Bronchus fibroblast of lung (primary cell): ENCODE measurements at places on chromosomes 4 and X. TPM values are rescaled to one million over a fixed set of nuclear protein-coding genes. Genes with fewer than 3 reads are reported as not detected.

Gene MAGEC2
- total RNA-seq = not detected in 2 replicates

Gene TMEM175
- 15.9 and 16.6 TPM in 2 replicates for total RNA-seq

Gene S100G
- total RNA-seq = not detected in 2 replicates

Gene COL4A6
- total RNA-seq = 2.0 and 2.7 TPM in 2 replicates

Gene L1CAM
- total RNA-seq = 28.6 and 30.0 TPM in 2 replicates

Gene MAML3
- 1.7 and 1.8 TPM in 2 replicates for total RNA-seq

Gene TXK
- total RNA-seq = not detected in 2 replicates

Gene BEND2
- not detected in 2 replicates for total RNA-seq

Gene MAGEA2
- total RNA-seq = not detected in 2 replicates

Gene CT45A3
- not detected in 2 replicates for total RNA-seq

Gene OTUD6A
- not detected in 2 replicates for total RNA-seq

Gene SHROOM2
- 10.3 and 13.3 TPM in 2 replicates for total RNA-seq

Gene ACTRT1
- total RNA-seq = not detected in 2 replicates

Gene GPR34
- not detected in 2 replicates for total RNA-seq

Gene ZFYVE28
- 2.8 and 5.4 TPM in 2 replicates for total RNA-seq

Gene DTHD1
- total RNA-seq = not detected in 2 replicates

Gene ADGRL3
- 0.15 and 0.34 TPM in 2 replicates for total RNA-seq

Gene AMMECR1
- total RNA-seq = 8.8 and 10.8 TPM in 2 replicates

Gene RHOXF1
- not detected in 2 replicates for total RNA-seq

Gene KCTD8
- total RNA-seq = not detected in 2 replicates

Gene NHSL2
- total RNA-seq = 0.59 and 0.84 TPM in 2 replicates

Gene SATL1
- not detected in 2 replicates for total RNA-seq

Gene PPEF1
- not detected in 2 replicates for total RNA-seq

Gene TCP11X1
- total RNA-seq = not detected in 2 replicates

Gene HPSE
- 0.59 and 1.0 TPM in 2 replicates for total RNA-seq

Gene CTAG2
- 2.4 and 2.7 TPM in 2 replicates for total RNA-seq

Gene DGKK
- not detected in 2 replicates for total RNA-seq

Gene RNF150
- total RNA-seq = 0.74 and 1.0 TPM in 2 replicates

Gene GAGE12J
- total RNA-seq = not detected in 2 replicates
